Heart right ventricle (tissue), 16 donors: ENCODE measurements at places on chromosomes 12 and 14. TPM values are rescaled to one million over a fixed set of nuclear protein-coding genes. Genes with fewer than 3 reads are reported as not detected.

GRCh38 chr12:122994140-122994675 is 13.7 kb downstream of the ARL6IP4 start:
- no peak overlapping the region for H3K27ac ChIP-seq
- H3K4me1 ChIP-seq: peaks cover 10% of the 10 kb centered on the region
- no peaks in the 10 kb centered on the region for H3K27me3 ChIP-seq
- no peak for DNase-seq
- no peak overlapping the region for H3K4me3 ChIP-seq
- H3K36me3 ChIP-seq: peaks cover 51% of the 10 kb centered on the region

DNA sequence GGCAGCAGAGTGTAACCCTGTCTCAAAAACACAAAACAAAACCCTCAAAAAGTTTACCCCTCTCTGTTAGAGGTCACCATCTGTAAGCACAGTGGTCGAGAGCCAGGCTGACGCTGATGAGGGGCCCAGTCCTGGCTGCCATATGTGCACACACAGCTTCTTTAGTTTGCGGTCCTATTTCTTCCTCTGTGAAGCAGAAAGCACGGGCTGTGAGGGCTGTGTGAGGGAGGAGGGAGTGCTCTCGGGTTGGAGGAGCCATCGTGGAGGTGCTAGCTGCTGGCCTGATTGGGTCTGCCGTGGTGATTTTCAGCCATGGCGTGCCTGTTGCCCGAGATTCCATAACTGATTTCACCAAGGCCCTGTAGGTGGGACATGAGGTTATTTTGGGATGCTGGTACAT is 3.5 kb downstream of the ULK1 start:
- peak; percentile 2 for DNase-seq
- peaks cover 60% of the 10 kb centered on the region for H3K4me1 ChIP-seq
- no peak overlapping the region for H3K27ac ChIP-seq
- H3K36me3 ChIP-seq: no peaks in the 10 kb centered on the region

GRCh38 chr12:77118696-77119095 is 53.3 kb upstream of the E2F7 start:
- H3K4me1 ChIP-seq: no peaks in the 10 kb centered on the region
- no peak overlapping the region for H3K4me3 ChIP-seq
- H3K36me3 ChIP-seq: no peaks in the 10 kb centered on the region
- H3K27ac ChIP-seq: no peak overlapping the region

DNA sequence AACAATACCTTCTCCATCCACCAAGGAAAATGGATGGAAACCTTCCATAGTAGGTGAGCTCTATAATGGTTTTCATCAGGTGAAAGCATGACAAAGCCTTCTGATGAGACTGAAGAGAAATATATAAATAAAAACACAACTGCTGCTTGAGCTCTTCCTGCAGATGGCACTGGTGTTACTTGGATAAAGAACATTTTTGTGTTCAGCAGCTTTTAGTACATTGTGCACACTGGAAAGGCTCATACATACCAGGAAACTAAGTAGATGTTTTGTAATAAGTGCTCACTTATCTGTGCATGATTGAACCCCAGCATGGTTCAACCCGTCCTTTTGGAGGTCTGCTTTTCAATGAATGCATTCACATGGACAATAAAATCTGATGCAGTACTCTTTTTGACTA is 357.3 kb upstream of the MIS18BP1 start:
- no peaks in the 10 kb centered on the region for H3K27me3 ChIP-seq
- no peak for DNase-seq
- no peaks in the 10 kb centered on the region for H3K36me3 ChIP-seq
- no peak overlapping the region for H3K27ac ChIP-seq
- no peak overlapping the region for H3K4me3 ChIP-seq
- no peaks in the 10 kb centered on the region for H3K4me1 ChIP-seq

- H3K4me1 ChIP-seq: peaks cover 6% of the 10 kb centered on the region
- no peak overlapping the region for H3K4me3 ChIP-seq
- H3K36me3 ChIP-seq: no peaks in the 10 kb centered on the region
- H3K27me3 ChIP-seq: no peaks in the 10 kb centered on the region
- H3K27ac ChIP-seq: peak overlapping the region; percentile 73
Observed at GRCh38 chr12:64650762-64651161, 40.5 kb downstream of the RASSF3 start.

Gene ANO2
- total RNA-seq: 12.4 TPM

DNA sequence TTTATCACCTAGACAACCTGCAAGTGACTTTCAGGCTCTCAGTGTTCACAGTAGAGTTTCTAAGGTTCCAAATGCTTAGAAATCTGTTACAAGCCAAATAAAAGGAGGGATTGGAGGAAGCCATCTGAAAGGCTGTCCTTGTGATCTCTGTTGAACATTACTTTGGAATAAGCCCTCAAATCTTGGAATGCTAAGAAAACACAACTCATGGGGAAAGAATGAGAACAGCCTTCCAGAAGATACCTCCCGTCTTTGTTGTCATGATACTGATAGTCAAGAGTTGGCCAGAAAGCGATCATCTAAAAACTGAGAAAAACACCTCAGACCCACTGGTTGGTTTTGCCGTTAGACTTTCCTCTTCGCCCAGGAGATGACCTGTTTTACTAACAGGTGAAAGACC is 44.4 kb upstream of the KCNK13 start:
- no peak for DNase-seq
- H3K27me3 ChIP-seq: no peaks in the 10 kb centered on the region
- H3K4me1 ChIP-seq: no peaks in the 10 kb centered on the region
- H3K36me3 ChIP-seq: no peaks in the 10 kb centered on the region
- H3K4me3 ChIP-seq: no peak overlapping the region

DNA sequence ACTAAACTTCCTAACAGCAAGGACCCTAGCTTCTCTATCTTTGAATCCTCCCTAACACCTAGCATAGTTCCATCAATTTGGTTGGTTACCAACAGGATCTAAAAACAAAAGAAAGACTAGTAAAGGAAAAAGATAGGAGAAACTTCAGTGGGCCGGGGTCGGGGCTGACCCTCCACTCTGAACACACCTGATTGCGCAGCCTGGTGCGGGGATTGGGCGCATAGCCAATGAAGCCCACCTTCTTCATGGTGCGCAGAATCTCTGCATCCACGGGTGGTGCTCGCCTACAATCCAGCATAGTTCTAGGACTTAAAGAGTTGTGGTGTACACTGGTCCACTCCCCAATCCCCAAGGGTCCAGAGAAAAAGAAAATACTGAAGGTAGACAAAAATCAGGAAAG is 7.7 kb downstream of the PAN2 start:
- H3K36me3 ChIP-seq: peaks cover 53% of the 10 kb centered on the region
- DNase-seq: no peak
- H3K4me1 ChIP-seq: no peaks in the 10 kb centered on the region
- H3K4me3 ChIP-seq: no peak overlapping the region
- no peak overlapping the region for H3K27ac ChIP-seq

- DNase-seq: no peak
- no peak overlapping the region for H3K4me3 ChIP-seq
- H3K27ac ChIP-seq: no peak overlapping the region
- H3K27me3 ChIP-seq: no peaks in the 10 kb centered on the region
Observed at GRCh38 chr12:113826805-113827538, 139.2 kb downstream of the RBM19 start.

DNA sequence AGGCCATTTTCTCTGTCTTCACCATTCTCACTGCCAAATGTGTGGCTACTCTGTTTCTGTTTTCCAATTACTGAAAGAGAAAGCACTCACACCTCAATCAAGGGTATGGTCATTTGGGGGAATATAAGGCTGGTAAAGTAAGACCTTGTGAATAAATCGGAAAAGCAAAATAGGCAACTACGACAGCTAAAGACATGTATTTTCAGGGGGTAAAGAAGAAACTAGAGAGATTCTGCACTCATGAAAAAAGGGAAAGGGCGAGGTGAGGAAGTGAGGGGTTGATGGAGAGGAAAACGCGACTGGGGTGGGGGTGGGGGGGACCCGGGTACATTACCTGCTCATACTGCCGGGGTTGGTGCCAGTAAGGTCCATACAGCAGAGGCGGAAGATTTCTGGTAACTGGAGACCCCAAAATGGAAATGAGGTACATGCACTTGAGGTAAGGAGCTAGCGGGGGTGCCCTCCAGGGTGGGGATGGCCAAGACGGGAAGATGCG is 19.3 kb downstream of the CHD8 start:
- peak overlapping the region; percentile 83 for H3K4me3 ChIP-seq
- peak overlapping the region; percentile 81 for H3K27ac ChIP-seq
- DNase-seq: no peak
- no peaks in the 10 kb centered on the region for H3K27me3 ChIP-seq
- peaks cover 2% of the 10 kb centered on the region for H3K36me3 ChIP-seq

Gene VDR
- 0.28 TPM for total RNA-seq

DNA sequence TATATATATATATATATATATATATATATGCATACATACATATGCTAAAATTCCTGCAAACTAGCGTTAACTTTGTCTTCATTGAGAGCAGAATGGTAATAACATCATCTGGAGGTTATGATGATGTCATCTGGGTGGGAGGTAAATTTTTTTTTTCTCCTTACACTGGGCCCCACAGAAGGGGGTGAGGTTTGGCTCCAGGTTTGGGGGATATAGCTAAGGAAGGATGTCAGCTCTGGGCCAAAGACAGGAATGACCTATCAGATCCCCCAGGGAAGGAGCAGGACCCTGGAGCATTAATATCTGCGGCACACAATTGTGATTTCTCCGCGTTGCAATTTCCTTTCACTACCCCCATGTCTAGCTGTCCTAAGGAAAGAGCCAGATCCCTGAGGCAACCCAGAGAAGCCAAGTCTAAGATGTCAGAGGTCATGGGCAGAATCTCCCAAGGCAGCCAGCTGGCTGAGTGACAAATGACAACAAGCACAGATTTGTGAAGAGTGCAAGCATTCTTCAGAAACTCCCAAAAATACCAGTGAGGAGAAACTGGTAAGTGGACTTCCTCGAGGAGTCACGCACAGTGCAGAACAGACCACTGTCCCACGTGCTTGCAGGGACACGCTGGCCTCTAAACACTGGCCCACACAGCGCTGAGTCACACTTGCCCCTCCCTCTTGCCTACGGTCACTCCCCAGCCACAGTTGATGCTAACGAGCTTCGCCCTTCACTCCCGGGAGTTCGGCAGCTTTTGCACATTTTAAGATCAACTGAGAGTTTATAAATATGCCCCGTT is 9.9 kb downstream of the UBC start:
- peak; percentile 79 for DNase-seq
- H3K36me3 ChIP-seq: no peaks in the 10 kb centered on the region
- no peak overlapping the region for H3K4me3 ChIP-seq
- no peaks in the 10 kb centered on the region for H3K27me3 ChIP-seq

GRCh38 chr12:32331133-32331532 is 68.2 kb upstream of the FGD4 start:
- peaks cover 2% of the 10 kb centered on the region for H3K36me3 ChIP-seq
- no peaks in the 10 kb centered on the region for H3K27me3 ChIP-seq
- H3K4me1 ChIP-seq: peaks cover 9% of the 10 kb centered on the region

GRCh38 chr12:2624543-2625288 is 170.1 kb upstream of the FKBP4 start:
- H3K36me3 ChIP-seq: no peaks in the 10 kb centered on the region
- H3K4me1 ChIP-seq: no peaks in the 10 kb centered on the region
- H3K4me3 ChIP-seq: no peak overlapping the region
- no peak overlapping the region for H3K27ac ChIP-seq

GRCh38 chr12:74980510-74980909 is 229.1 kb downstream of the KCNC2 start:
- H3K4me1 ChIP-seq: no peaks in the 10 kb centered on the region
- DNase-seq: no peak
- H3K4me3 ChIP-seq: no peak overlapping the region

Gene ZNF84
- 18.2 TPM for total RNA-seq

DNA sequence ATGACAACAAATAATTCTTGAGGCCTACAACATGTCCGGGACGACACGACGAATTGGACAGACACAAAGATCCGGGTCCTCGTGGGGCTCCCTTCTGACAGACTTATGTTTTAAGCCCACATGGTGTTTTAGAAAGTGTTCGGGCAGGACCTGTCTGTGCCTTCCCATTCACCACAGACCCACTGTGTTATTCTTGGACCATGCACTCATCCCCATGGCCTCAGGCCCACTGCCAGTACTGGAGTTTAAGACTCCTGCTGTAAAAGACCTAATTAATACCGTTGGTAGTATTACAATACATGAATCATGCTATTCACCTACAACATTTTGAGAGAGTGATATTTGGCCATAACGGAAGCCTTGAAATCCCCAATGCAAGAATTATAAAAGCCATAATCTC is 20.0 kb downstream of the SLC15A4 start:
- no peak for DNase-seq
- no peak overlapping the region for H3K4me3 ChIP-seq
- peaks cover 4% of the 10 kb centered on the region for H3K36me3 ChIP-seq
- peaks cover 11% of the 10 kb centered on the region for H3K4me1 ChIP-seq
- H3K27me3 ChIP-seq: no peaks in the 10 kb centered on the region
- H3K27ac ChIP-seq: peak overlapping the region; percentile 9

GRCh38 chr12:46664761-46665287 is 161.0 kb downstream of the SLC38A4 start:
- H3K27ac ChIP-seq: no peak overlapping the region
- no peaks in the 10 kb centered on the region for H3K27me3 ChIP-seq
- peaks cover 19% of the 10 kb centered on the region for H3K4me1 ChIP-seq
- H3K4me3 ChIP-seq: no peak overlapping the region
- H3K36me3 ChIP-seq: no peaks in the 10 kb centered on the region
- no peak for DNase-seq

GRCh38 chr14:62824086-62824485 is 221.2 kb downstream of the KCNH5 start:
- H3K27me3 ChIP-seq: no peaks in the 10 kb centered on the region
- H3K4me1 ChIP-seq: no peaks in the 10 kb centered on the region
- H3K4me3 ChIP-seq: no peak overlapping the region
- H3K36me3 ChIP-seq: no peaks in the 10 kb centered on the region
- no peak for DNase-seq

DNA sequence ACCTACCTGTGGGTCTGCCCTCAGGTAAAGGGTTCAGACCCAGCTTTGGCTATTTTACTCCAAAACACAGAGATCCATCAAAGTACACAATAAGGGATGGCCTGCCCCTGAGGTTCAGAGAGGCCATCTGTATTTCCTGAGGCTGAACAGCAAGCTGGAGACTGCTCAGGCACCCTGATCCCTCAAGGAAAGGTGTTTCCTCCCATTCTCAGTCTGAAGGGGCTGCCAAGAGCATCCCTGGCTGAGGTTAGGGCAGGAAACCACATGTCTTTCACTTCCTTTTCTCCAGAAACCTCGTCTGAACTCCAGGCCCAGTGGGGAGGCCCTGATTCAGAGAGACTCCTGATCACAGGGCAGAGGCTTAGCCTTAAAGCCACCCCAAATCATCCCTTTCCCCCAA is 1.5 kb downstream of the RILPL1 start:
- H3K27me3 ChIP-seq: no peaks in the 10 kb centered on the region
- H3K4me1 ChIP-seq: peaks cover 19% of the 10 kb centered on the region
- H3K4me3 ChIP-seq: peak overlapping the region; percentile 73
- no peaks in the 10 kb centered on the region for H3K36me3 ChIP-seq

- no peak overlapping the region for H3K27ac ChIP-seq
- H3K4me3 ChIP-seq: no peak overlapping the region
- no peaks in the 10 kb centered on the region for H3K36me3 ChIP-seq
- no peak for DNase-seq
- H3K27me3 ChIP-seq: no peaks in the 10 kb centered on the region
Observed at GRCh38 chr12:51601241-51601640, 10.2 kb downstream of the SCN8A start.

Gene RNASE3
- not detected for total RNA-seq
